Keratinocyte (primary cell): ENCODE measurements at places on chromosomes 1 and 21. TPM values are rescaled to one million over a fixed set of nuclear protein-coding genes. Genes with fewer than 3 reads are reported as not detected.

RNU1-2 gene
- polyA plus RNA-seq: 66.0 to 67.0 TPM in 2 of 3 replicates, not detected in the other

GPR61 gene
- 0.12 to 0.17 TPM in 2 of 3 replicates, not detected in the other for polyA plus RNA-seq

STIL gene
- polyA plus RNA-seq: 3.8 to 10.5 TPM (median 9.4 TPM) in 3 replicates

- DNase-seq: no peak
Observed at GRCh38 chr21:33505833-33506232, 14.3 kb upstream of the DNAJC28 start.

- DNase-seq: no peak
Observed at GRCh38 chr21:17828223-17828622, 9.1 kb upstream of the C21orf91 start.

- DNase-seq: no peak
Observed at GRCh38 chr1:35379317-35380000, 111.0 kb downstream of the ZMYM4 start.
